ENCODE measurements at places on chromosomes 3 and 15. TPM values are rescaled to one million over a fixed set of nuclear protein-coding genes. Genes with fewer than 3 reads are reported as not detected.
A peak's percentile ranks its signal among the peaks of the same experiment; 100 is the strongest.

MESP1 gene
- 4.5 TPM for total RNA-seq

DNA sequence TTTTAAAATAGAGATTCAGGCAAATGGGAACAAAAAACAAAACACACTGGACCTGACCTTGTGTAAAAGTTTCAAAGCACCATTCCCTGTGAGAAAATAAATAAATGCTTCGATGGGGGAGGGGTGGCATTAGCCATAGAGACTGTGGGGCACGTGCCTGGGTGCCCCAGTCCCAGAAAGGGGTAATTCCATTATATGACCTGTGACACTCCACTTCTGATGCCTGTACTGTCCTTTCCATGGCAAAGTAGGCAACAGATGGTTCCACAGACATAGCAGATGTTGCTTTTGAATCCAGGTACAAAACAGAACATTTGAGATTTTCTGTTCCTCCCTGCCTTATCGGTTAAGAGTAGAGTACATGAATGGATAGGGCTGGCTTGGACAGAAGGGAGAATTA, 3.9 kb downstream of the PHLDB2 start:
- no peak overlapping the region for H3K4me3 ChIP-seq
- no peak overlapping the region for H3K27ac ChIP-seq
- H3K27me3 ChIP-seq, result peaks cover 32% of the 10 kb centered on the region
- peaks cover 13% of the 10 kb centered on the region for H3K4me1 ChIP-seq

GRCh38 chr3:156038869-156039268, 81.5 kb upstream of the KCNAB1 start:
- no peak overlapping the region for H3K27ac ChIP-seq
- no peak for DNase-seq
- peaks cover 8% of the 10 kb centered on the region for H3K27me3 ChIP-seq

- H3K4me3 ChIP-seq, result no peak overlapping the region
- no peak overlapping the region for H3K27ac ChIP-seq
- H3K36me3 ChIP-seq, result no peaks in the 10 kb centered on the region
- DNase-seq, result no peak
- no peaks in the 10 kb centered on the region for H3K4me1 ChIP-seq
Observed at GRCh38 chr15:50049871-50050270, 69.2 kb downstream of the ATP8B4 start.

MKRN3 gene
- 1.4 TPM for total RNA-seq

DNA sequence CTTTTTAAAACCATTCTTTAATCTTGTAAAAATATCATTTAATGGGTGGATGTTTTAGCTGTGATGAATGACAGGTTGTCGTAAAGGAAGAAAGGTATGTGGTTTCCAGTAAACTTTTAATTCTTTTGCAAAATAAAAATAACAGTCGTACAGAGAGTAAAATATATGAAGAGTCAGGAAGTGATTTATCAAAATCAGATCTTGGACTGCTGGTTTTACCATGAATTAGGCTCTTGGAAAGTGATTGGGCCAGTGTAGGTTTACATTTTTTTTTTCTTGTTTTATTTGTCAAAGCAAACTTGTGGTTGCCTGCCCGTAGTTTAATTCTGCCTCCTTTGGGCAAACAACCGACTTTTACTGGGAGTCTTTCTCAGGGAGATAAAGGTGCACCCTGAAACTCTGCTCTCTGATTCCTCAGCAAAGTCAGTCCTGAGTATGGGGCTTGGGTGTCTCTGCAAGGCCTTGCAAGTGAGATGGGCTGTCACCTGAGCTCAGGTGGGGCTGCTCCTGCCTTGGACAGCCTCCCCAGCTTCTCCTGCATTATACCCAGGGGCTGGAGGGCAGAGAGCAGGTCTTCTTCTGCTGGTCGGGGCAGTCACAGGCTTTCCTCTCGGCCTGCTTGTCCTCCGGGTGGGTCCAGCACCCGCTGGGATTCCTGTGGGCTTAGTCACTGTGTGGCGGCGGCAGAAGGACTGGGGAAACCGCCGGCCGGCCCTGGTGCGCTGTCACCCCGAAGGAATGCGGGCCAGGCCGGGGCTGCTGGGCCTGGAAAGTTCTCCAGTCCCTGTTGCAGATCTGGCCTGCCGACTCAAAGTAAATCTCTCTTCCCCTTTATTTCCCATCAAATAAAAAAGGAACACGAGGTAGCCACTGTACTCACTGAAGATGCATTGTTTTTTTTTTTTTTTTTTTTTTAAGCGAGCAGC, 79.0 kb downstream of the IGF1R start:
- H3K4me3 ChIP-seq, result no peak overlapping the region
- H3K27me3 ChIP-seq, result no peaks in the 10 kb centered on the region
- H3K4me1 ChIP-seq, result peaks cover 43% of the 10 kb centered on the region
- H3K27ac ChIP-seq, result no peak overlapping the region

DNA sequence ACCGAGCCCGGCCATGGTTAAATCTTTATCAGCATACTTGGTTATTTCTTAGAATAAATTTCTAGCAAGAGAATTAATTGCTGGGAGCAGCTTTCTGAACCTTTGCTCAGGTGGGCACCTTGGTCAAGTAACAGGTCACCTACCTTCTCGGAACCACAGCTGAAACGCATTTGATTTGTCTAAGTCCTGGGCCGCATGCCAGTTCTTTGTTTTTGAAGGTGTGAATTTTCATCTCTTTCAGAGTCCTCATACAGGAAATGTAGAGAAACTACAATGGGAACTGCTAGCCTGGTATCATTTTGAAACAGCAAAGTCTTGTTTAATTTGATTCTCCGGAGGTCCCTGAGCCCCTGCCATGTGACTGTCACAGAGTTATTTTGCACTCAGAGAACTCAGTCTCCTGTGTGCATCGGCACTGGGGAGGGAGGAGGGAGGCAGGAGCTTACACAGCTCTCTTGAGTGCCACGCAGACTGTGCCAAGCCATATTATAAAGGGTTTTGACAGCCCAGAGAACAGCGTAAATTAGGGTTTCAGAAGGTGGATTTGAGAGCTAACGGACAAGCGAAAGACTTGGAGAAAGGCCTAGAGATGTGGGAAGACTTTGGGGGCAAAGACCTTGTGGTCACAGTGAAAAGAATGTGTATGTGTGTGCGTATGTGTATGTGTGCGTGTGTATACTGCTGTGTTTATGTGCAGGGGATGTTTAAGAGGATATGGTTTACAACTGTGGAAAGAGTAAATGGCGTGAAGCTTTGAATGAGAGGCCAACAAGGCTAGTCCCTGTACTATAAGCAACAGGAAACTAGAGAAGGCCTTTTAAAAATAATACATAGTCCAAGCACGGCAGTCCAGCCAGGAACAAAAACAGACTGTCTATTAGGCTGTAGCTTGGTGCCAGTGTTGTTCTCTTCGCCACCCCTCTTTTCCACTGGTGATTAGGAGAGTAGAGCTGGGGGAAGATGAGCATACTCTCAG, 61.8 kb upstream of the ATP13A3 start:
- no peak for DNase-seq
- H3K4me3 ChIP-seq, result no peak overlapping the region
- H3K27me3 ChIP-seq, result no peaks in the 10 kb centered on the region
- H3K27ac ChIP-seq, result no peak overlapping the region
- H3K4me1 ChIP-seq, result no peaks in the 10 kb centered on the region
- no peaks in the 10 kb centered on the region for H3K36me3 ChIP-seq

PIF1 gene
- 30.4 TPM for total RNA-seq

TYRO3 gene
- total RNA-seq, result 1.3 TPM

- no peak overlapping the region for H3K27ac ChIP-seq
- no peaks in the 10 kb centered on the region for H3K4me1 ChIP-seq
- no peaks in the 10 kb centered on the region for H3K36me3 ChIP-seq
- DNase-seq, result no peak
Observed at GRCh38 chr3:134326760-134327593, 47.3 kb downstream of the AMOTL2 start.

DNA sequence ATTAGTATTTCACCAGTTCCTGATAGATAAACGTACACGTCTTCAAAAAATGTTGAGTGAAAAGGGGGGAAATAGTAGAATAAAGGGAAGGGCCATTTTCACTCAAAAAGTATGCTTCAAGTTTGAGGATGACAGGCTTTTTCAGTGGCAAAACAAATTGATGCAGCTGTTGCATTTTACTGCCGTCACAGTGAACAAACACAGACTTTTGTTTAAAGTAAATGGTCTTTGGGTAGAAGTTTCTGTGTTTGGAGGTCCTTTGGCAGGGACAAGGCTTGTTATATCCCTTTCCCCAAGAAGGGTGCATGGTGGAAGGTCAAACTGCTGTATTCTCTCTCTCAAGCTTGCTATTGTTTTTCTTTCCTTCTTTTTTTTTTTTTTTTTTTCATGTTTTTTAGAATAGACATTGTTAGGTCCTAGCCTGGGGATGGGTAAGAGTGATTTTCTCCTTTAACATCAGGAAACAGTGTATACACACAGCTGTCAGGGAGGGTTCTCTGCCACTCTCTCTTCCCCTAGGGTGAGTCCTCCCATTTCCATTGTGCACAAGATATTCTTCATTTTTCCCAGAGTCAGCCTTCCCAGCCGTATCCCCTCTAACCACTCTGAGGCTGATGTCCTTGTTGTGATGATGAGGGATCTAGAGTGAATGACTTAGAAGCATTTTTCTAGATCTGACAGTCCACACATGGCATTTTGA, 6.6 kb upstream of the SUCNR1 start:
- no peak overlapping the region for H3K4me3 ChIP-seq
- DNase-seq, result no peak
- no peaks in the 10 kb centered on the region for H3K27me3 ChIP-seq
- H3K27ac ChIP-seq, result no peak overlapping the region

- H3K27me3 ChIP-seq, result no peaks in the 10 kb centered on the region
- no peaks in the 10 kb centered on the region for H3K4me1 ChIP-seq
- no peak for DNase-seq
Observed at GRCh38 chr3:11907667-11908660, 61.3 kb upstream of the TAMM41 start.

GRCh38 chr15:80570553-80570952, 124.6 kb upstream of the ABHD17C start:
- H3K4me3 ChIP-seq, result no peak overlapping the region
- H3K4me1 ChIP-seq, result peaks cover 4% of the 10 kb centered on the region
- DNase-seq, result no peak
- no peaks in the 10 kb centered on the region for H3K36me3 ChIP-seq

GOLGA8J gene
- not detected for total RNA-seq

CCR2 gene
- total RNA-seq, result not detected

GRCh38 chr3:59450946-59451763, 401.3 kb upstream of the CFAP20DC start:
- peak overlapping the region; percentile 66 for H3K4me3 ChIP-seq
- peaks cover 65% of the 10 kb centered on the region for H3K4me1 ChIP-seq
- peak overlapping the region; percentile 96 for H3K27ac ChIP-seq

DNA sequence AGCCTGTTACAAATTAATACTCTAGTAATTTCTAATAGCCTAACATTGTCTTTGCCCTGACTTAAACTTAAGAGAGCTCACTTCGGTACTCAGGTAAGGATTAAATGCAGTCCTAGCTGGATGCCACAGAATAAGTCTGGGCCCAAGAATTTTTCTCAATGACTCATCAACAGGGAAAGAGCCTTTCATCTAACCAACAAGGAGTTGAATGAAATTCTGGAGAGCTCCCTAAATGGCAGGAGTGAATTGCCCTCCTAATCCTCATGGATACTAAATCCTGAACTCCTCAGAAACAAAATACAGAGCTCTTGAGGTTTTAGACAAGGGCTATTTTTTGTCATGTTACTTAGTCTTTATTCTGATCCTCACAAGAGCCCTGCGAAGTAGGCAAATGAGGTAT, 159.5 kb downstream of the PLCH1 start:
- no peak overlapping the region for H3K4me3 ChIP-seq
- H3K27ac ChIP-seq, result no peak overlapping the region
- DNase-seq, result no peak
- H3K36me3 ChIP-seq, result no peaks in the 10 kb centered on the region
- H3K4me1 ChIP-seq, result peaks cover 3% of the 10 kb centered on the region

GRCh38 chr3:149902498-149903139, 68.1 kb downstream of the PFN2 start:
- H3K4me3 ChIP-seq, result no peak overlapping the region
- H3K27ac ChIP-seq, result no peak overlapping the region
- H3K4me1 ChIP-seq, result no peaks in the 10 kb centered on the region
- DNase-seq, result no peak
- peaks cover 10% of the 10 kb centered on the region for H3K36me3 ChIP-seq

DNA sequence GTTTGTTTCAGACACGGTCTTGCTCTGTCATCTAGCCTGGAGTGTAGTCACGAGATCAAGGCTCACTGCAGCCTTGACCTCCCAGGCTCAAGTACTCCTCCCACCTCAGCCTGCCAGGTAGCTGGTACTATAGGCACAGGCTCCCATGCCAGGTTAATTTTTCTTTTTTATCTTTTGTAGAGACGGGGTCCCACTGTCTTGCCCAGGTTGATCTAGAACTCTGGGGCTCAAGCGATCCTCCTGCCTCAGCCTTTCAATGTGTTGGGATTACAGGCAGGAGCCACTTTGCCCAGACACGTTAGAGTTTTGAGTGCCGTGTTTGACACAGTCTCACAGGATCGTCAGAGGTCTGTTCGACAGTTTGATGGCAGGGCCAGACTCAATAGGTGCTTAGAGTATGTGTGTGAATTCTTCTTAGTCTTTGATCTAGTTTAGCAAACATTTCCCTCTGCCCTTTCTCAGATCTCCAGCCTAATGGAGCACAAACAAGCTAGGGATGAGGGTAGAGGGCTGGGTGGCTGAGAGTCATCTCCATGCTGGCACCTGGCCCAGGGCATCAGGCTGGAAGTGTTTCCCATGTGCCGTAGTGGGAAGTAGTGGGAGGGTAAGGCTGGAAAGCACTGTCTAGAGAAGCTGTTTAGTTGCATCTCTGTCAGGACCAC, 66.1 kb upstream of the DLG1 start:
- no peak overlapping the region for H3K4me3 ChIP-seq
- no peaks in the 10 kb centered on the region for H3K27me3 ChIP-seq
- peaks cover 7% of the 10 kb centered on the region for H3K36me3 ChIP-seq

SLC9C1 gene
- total RNA-seq, result not detected

- no peaks in the 10 kb centered on the region for H3K4me1 ChIP-seq
- no peak overlapping the region for H3K4me3 ChIP-seq
- DNase-seq, result no peak
Observed at GRCh38 chr3:175763948-175764347, 904.8 kb downstream of the NAALADL2 start.

CCDC174 gene
- 16.1 TPM for total RNA-seq

GRCh38 chr15:63517628-63518027, 13.2 kb downstream of the USP3 start:
- H3K27ac ChIP-seq, result peak overlapping the region; percentile 44
- peaks cover 72% of the 10 kb centered on the region for H3K4me1 ChIP-seq
- H3K4me3 ChIP-seq, result peak overlapping the region; percentile 5
- no peak for DNase-seq
- H3K36me3 ChIP-seq, result no peaks in the 10 kb centered on the region

DNA sequence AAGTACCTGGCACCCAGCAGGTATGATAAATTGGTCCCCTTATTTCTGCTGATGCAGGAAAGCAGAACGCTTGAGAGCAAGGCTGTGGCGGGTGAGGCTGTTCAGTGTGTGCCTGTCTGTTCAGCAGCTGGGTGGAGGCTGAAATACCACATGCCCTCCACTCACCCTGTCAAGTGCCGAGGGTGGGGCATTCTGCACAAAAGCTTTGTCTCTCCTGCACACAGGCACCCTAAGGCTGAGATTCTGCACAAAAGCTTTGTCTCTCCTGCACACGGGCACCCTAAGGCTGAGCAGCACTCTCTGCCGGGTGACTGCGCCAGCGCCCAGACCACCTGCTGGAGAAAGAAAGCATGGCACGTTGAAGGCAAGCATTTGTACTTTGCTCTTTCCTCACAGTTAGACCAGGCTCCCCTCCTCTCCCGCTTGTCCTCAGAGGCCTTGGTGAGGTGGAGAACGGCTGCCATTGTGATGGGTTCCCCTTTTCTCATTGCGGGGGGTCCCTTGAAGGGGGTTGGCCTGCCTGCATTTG, 97.5 kb downstream of the BDH1 start:
- peaks cover 33% of the 10 kb centered on the region for H3K27me3 ChIP-seq
- H3K4me3 ChIP-seq, result peak overlapping the region; percentile 18
- peaks cover 16% of the 10 kb centered on the region for H3K4me1 ChIP-seq
- H3K36me3 ChIP-seq, result no peaks in the 10 kb centered on the region
